Stimulated activated CD4-positive, alpha-beta T cell treated with anti-CD3 and anti-CD28 coated beads, TNF-alpha, amount 100 ng/mL, for 24 hours (primary cell): ENCODE measurements at places on chromosomes 16 and 17.

DNA sequence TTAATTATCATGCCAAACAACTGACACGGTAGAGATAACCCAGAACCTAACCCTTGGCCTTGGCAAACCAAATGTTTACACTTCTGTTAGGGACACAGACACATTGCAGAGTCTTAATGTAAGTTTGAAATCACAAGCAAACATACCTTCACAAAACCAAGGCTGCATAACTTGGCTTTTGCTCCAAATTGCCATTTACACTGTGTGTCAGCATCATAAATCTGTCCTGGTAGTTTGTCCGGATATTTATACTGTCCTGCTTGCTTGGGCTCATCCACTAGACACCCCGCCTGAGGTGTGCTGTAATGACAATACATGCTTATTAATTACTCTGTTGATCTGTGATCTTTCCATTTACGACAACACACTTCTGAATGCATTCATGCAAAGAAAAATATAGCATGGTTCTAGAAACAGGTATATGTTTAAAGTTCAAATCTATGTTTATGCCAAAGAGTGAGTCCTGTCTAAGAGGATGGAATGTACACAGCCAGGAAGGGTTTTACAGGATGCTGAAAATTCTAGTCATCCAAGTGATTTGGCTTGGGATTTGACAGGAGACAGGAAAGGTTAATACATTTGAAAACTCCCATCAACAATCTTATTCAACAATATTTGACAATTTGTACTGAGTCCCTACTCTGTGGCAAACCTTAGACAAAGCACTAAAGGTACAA, 81.1 kb downstream of the ADAMTS18 start:
- DNase-seq: no peak

GRCh38 chr17:17060001-17060922, 18.0 kb downstream of the MPRIP start:
- no peak for DNase-seq

DNA sequence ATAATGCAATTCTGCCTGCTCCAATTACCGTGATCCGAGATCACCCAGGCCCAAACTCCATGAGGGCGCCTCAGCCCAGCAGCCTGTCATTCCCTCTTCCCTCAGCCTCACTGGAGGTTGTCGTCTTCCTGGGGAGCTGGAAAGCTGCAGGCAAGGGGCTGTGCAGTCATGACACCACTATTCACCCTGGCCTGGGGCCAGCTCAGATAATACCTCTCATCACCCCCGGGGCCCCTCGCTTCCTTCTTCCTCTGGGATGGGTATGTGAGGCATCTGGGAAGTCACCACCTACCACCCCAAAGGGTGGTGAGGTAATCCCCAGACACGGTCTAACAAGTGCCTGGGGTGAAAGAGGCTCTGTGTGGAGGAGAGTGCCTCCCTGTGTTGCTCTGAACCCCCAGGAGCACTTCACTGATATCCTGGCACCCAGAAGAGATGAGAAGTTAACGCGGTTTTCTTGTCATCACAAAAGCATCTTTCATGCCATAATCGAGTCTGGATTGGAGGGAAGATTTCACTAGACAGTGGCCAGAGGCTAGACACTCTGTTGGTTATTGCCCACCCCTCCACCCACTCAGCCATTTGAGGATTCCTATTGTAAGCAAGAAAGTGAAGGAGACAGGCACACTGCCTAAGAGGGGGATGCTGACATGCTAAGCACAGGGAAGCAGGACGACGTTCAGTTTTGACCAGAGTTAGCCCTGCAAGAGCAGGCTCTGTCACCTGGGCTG, 18.4 kb downstream of the CFAP20 start:
- DNase-seq: no peak

- no peak for DNase-seq
Measured at GRCh38 chr16:48632137-48632774, 22.3 kb upstream of the N4BP1 start.

GRCh38 chr16:10181196-10182162, 749 bp downstream of the GRIN2A start:
- DNase-seq: peak; percentile 53

DNA sequence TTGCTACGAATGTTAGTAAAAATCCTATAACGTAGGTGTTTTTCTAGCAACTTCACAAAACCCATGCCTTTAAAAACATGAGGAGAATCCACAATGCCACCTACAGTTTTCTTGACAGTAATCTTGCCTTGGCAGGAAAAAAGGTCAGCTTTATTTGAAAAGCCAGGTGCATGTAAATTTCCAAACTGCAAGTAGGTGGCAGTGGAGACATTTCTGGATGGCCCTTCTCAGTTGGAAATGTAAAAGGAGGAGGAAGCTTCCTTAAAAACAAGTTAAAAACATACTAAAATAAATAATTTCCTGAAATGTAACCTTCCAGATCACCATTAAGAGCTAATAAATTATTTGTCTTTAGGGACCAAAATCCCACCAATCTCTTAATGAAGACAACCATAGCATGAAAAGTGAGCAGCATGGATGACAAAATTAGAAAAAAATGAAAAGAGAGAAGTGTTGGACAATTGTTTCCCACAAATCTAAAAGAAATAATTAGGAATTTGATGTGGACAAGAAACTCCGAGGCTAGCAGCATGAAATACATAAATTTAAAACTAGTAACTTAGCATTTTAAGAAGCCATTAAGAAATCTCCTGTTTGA, 152.2 kb downstream of the SNX11 start:
- no peak for DNase-seq

- DNase-seq: no peak
Measured at GRCh38 chr16:53829186-53829747, 125.3 kb downstream of the FTO start.

DNA sequence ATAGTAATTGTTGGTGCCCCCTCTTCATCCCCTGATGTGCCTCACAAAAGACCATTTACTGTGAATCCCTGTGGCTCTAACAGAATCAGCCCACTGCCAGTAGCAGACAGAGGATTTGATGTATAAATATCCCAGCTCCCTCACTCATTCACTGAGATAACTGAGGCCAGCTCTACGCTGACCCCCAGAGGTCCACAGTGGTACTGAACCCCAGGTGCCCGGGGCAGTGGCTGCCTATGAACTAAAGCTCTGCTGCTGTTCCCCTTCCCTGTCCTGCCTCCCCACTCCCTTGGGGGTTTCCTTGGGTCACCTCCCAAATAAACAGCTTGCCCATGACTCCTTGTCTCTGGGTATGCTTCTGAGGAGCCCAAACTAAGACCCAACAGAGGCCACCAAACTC, 295.8 kb downstream of the FOXL1 start:
- DNase-seq: peak; percentile 2

- no peak for DNase-seq
Measured at GRCh38 chr16:11117576-11118211, 138.3 kb downstream of the SOCS1 start.

- DNase-seq: no peak
Measured at GRCh38 chr16:66512272-66513110, 37.4 kb downstream of the TK2 start.

- no peak for DNase-seq
Measured at GRCh38 chr17:82559566-82560251, 40.2 kb downstream of the FOXK2 start.

GRCh38 chr16:2487517-2487842, 12.6 kb downstream of the TBC1D24 start:
- DNase-seq: no peak

DNA sequence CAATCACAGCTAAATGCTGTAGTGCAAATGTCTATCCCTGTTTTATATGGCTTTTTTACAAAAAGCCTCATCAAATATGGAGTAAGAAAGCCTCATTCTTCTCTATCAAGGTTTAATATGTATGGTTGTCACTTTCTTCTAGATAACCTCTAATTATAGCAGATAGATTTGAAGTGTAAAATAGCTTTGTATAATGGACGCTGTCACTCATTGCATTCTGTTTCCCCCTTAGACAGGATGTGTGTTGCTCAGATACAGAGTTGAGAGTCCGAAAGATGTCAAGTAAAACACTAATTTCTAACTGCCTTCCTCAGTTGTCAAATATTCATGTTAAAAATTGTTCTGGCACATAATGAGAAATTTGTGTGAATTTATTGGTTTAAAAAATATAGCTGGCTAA, 88.0 kb downstream of the NLK start:
- no peak for DNase-seq

DNA sequence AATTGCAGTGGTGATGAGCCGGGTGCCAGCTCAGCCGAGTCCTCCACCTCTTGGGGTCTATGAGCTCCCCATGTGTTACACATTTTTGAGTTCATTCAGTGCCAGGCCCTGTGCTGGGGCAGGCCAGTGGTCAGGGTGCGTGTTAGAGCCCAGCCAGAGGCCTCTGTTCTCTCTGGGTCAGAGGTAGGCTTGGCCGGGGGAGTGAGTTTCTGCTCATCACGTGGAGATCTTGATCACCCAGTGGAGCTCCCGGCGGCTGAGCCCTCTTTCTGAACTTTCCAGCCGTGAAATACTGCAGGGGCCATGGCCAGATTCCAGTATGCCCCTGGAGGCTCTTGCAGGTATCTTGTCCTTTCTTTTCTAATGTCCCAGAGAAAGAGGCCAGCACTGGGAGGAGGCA, 93.0 kb downstream of the RAP1GAP2 start:
- no peak for DNase-seq

- DNase-seq: no peak
Measured at GRCh38 chr17:71511266-71511995, 609.4 kb upstream of the SOX9 start.

- no peak for DNase-seq
Measured at GRCh38 chr16:59385959-59386358, 651.8 kb upstream of the GOT2 start.

DNA sequence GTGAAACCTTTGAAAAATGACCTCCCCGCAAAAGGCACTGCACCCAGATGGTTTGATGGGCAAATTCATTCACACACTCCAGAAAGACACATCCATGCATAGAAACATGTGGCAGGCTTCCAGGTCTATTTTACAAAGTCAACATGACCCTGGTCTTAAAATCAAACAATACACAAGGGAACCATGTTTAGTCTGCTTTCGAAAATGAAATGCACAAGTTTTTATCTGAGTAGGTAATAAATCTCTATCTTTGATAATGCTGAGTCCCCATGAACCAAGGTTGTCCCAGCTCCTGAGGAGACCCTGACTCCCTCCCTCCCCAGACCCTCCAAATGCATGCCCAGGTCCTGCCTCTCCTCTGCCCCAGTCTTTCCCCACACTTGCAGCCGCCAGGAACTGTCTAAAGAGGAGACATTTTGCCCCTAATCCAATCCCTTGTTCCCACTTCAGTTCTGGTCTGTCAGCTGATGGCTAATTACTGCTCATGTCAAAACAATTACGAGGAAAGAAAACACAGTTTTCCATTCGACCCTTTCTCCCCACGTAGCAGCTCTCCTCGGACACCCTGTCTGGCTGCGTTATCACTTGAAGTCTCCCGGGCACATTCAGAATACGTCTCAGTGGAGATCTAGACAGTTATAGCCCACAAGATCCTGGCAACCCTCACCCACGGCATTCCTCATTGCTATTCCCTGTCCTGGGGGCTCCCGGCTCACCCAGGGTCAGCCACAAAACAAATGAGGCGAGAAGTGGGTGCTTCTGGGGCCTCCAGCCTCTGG, 68.8 kb upstream of the RCVRN start:
- DNase-seq: no peak

- DNase-seq: peak; percentile 55
Measured at GRCh38 chr16:3187798-3188674, at the start of gene OR1F1. OR1F1 (plus strand) TSS chr16:3188204.

DNA sequence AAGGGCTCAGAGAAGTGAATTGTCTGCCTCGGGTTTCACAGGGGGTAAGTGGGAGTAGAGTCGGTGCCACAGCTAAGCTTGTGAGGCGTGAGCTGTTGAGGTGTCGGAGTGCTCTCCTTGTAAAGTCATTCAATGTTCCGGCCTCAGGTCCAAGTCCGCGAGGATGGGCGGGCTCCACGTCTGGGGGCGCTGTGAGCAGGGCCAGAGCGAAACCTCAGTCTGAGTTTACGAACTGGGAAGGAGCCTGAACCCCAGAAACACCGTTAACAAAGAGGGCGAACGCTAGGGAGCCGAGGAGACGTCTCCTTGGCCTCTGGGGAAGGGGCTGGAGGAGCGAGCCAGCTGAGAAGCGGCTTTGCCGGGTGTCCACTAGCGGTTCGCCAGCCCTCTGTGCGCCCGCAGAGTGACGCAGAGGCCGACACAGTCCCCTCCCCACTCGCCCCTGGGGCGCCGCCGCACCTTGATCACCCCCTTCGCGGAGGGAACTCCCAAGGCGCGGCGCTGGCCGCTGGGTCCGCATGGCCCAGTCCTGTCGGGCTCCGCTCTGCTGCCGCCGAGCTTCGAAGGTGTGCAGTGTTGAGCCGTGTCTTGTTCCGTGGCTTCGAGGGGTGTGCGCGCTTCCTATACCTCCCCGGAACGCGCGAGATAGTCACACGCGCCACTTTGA, 4.9 kb downstream of the IRX3 start:
- no peak for DNase-seq

DNA sequence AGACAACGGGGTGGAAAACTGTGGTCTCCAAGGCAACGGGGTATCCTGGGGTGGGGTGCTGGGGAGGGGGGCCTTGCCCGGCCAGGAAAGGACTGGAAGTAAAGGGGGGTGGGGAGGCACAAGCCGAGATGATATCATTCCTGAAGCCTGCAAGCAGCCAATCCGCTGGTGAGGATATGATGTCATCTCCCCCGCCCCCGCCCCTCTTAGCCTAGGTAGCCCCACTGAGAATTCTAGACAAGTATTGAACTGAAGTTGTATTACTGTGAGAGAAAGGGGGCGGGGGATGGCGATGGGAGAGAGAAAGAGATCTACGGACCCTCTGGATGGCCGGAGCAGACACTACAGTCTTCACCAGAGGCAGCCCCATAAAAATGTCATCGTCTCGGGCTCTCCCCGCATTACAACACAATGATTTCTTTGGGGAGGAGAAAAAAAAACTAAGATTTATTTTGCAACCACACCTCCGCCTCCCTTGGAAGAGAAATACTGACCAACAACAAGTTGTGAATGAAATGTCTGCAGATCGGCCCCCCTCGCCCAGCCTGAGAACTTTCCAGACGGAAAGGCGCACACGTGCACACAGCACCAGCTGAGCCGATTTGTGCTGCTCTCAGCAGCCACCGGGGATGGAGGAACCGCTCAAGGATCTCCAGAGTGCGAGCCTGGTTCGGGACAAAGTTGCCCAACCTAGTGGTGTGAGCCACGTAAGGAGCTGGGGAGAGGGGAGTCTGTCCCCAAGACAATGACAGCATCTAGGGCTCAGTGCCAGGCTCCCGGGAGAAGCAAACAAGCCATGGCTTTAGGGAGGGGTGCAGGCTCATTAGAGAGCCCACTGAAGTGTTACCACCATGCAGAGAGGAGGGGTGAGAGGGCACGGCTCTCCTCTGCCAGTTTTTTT, 222.1 kb downstream of the SOX9 start:
- no peak for DNase-seq

- DNase-seq: no peak
Measured at GRCh38 chr16:18932243-18932987, 6.2 kb upstream of the SMG1 start.

GRCh38 chr16:52545898-52546266, 1.1 kb downstream of the TOX3 start:
- DNase-seq: no peak
